Immature natural killer cell (primary cell): ENCODE measurements at places on chromosomes 5 and 9. TPM values are rescaled to one million over a fixed set of nuclear protein-coding genes. Genes with fewer than 3 reads are reported as not detected.
A peak's percentile ranks its signal among the peaks of the same experiment; 100 is the strongest.

- DNase-seq, result no peak
These were observed 126.9 kb downstream of the DOCK2 start for GRCh38 chr5:169764018-169764378.

- DNase-seq, result no peak
These were observed 33.8 kb upstream of the SPRY4 start for GRCh38 chr5:142358648-142359047.

The ARHGAP26 gene
- 43.7 TPM for polyA plus RNA-seq

GRCh38 chr9:129071526-129072126 is 9.3 kb upstream of the DOLPP1 start:
- no peak for DNase-seq

The OCLN gene
- 0.08 TPM for polyA plus RNA-seq

The PCDHAC1 gene
- polyA plus RNA-seq, result not detected

- no peak for DNase-seq
These were observed 134.3 kb downstream of the PPP2R2B start for GRCh38 chr5:146744068-146744745.

- DNase-seq, result no peak
These were observed 1.3 kb downstream of the TENT2 start for GRCh38 chr5:79613549-79613948.

DNA sequence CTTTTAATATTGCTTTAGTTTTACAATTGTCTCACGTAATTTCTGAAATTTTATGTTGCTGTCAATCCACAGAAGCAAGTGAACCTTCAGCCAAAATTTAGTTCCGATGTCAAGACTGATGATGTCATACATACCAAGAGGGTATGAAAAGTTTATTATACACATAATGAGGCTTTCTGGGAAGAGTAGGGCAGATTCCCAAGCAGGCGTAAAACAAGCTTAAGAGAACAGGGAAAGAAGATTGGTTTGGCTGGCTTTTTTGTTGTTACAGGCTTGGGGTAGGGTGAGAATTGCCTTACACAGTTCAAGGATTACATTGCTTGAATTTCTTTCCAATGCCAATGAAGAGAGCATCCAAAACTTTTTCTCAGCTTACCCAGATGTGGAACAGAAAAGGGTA is 1962.9 kb upstream of the CDH6 start:
- DNase-seq, result no peak

The MYOT gene
- polyA plus RNA-seq, result not detected

GRCh38 chr5:134539732-134540131 is 14.3 kb downstream of the JADE2 start:
- DNase-seq, result no peak

DNA sequence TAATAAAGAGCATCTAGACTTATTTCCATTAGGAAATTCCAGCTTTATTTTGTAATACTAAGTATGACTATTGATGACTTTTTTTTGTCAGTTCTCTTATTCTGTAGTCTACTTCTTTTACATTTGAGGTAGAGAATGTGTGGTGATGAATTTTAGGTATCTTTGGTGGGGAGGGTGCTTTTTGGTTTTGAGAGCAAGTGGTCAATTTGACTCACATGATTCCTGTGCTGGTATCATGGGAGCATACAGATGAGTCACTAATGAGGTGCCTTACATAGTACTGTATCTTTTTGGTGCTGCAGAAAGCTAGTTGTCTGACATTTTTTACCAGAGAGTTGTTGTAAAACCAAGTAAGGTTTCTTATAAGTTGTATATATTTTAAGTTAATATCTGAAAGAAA is 35.3 kb downstream of the ERBIN start:
- DNase-seq, result no peak

GRCh38 chr9:92663951-92664350 is 6.0 kb downstream of the IPPK start:
- DNase-seq, result no peak

GRCh38 chr9:68719847-68720246 is 14.8 kb downstream of the PIP5K1B start:
- no peak for DNase-seq

- peak; percentile 36 for DNase-seq
These were observed 3.9 kb downstream of the LCN8 start for GRCh38 chr9:136754059-136754572.

DNA sequence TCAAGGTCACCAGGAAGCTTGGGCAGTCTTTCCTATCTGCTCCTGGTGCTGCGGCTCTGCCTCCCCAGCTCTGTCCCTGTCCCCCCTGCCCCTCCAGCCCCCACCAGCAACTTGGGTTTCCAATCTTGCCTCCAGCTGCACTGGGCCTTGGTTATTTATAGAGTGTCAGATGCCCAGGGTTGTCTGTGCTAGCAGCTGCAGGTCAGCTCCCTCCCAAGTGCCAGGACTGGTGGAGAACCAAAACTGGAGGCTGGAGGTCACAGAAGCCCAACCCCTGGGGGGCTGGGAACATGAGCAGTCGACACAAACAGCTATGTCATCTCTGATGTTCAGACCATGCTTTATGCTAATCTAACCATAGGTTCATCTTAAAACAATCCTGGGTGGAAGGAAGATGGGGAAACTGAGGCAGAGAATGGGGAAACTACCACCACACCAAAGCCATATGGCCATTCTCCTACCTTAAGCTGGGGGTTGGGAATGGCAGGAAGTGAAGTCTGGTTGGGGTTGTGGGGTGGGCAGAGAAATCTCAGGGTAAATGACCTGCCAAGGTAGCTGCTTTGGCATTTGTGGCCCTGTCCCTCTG is 1.7 kb downstream of the TPM2 start:
- DNase-seq, result no peak

GRCh38 chr9:14155237-14155636 is 158.7 kb downstream of the NFIB start:
- DNase-seq, result no peak

GRCh38 chr9:90449213-90449925 is 193.3 kb downstream of the DIRAS2 start:
- DNase-seq, result no peak

The PTPDC1 gene
- 0.99 TPM for polyA plus RNA-seq

The CARTPT gene
- not detected for polyA plus RNA-seq

GRCh38 chr9:36974731-36975130 is 59.3 kb downstream of the PAX5 start:
- no peak for DNase-seq

- no peak for DNase-seq
These were observed 212.4 kb downstream of the GNA14 start for GRCh38 chr9:77435688-77436087.

DNA sequence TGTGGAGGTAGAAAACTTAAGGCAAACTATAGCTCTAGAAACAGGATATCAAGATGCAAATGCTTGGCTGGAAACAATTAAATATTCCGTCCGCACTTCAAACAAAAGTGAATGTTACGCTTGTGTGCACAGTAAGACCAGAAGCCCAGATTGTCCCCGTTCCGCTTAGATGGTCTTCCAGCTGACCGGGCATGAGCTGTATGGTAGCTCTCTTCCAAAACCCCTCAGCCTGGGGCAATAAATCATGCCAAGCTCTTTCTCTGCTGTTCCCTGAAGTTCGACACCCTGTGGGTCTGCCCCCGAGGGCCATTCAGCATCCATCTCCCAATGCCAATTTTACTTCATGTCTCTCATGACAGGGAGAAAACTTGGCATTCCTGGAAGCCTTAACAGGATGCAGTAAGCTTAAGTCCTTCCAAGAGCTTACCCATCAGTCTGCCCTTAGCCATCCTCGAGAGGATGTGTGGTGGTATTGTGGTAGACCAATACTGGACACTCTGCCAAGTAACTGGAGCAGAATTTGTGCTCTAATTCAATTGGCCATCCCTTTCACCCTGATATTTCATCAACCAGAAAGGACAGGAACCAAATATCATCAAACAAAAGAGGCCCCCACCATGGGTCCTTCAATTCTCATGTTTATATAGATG is 70.7 kb upstream of the RANBP6 start:
- no peak for DNase-seq

The PPP3R2 gene
- polyA plus RNA-seq, result not detected

- DNase-seq, result no peak
These were observed 99.2 kb upstream of the TRIM32 start for GRCh38 chr9:116587919-116588318.

DNA sequence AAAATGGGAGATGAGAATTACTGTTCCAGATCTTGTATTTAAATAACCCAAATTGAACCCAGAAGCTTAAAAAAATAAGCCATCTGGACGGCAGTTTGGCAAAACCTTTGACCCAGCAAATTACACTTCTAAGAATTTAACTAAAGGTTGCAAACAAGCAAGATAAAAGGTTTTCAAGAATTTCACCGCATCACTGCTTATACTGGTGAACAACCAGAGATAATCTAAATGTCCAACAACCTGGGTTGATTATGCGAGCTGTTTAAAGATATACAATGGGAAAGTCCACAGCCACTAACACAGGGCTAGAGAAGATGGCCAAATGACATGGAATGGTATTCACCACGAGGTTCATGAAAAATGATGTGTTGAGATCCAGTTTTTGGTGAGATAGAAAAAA is 149.3 kb downstream of the GNAQ start:
- DNase-seq, result no peak

GRCh38 chr9:13555516-13555915 is 276.0 kb upstream of the MPDZ start:
- no peak for DNase-seq

- DNase-seq, result no peak
These were observed 277.8 kb upstream of the TYRP1 start for GRCh38 chr9:12415361-12415760.

The PGGT1B gene
- polyA plus RNA-seq, result 16.6 TPM

The PCDHA7 gene
- polyA plus RNA-seq, result not detected

GRCh38 chr9:8685825-8686224 is 886.2 kb upstream of the DMAC1 start:
- no peak for DNase-seq

The PCDHB15 gene
- polyA plus RNA-seq, result 0.16 TPM

The TTC23L gene
- not detected for polyA plus RNA-seq

- no peak for DNase-seq
These were observed 3.6 kb upstream of the CTXN3 start for GRCh38 chr5:127645300-127645726.

- no peak for DNase-seq
These were observed 18.1 kb upstream of the MACROH2A1 start for GRCh38 chr5:135417083-135417482.

- no peak for DNase-seq
These were observed 4.6 kb downstream of the SEMA6A start for GRCh38 chr5:116569999-116570398.

DNA sequence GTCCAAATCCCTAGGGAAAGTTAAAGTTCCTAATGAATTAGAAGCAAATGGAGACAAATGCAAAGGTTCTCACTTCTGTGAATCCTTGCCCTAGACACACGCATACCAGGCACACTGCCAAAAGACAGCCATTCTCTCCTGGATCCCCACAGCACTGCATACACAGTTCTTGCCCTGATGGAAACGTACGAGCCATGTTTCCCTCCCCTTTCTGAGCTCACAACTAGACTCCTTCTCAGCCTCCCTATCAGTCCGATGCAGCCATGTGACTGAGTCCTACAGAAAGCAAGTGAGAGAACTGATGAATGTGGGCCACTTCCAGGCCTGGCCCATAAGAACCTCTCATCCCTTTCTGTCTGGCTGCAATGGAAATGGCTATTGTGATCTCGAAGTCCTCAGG is 92.0 kb downstream of the ZNF608 start:
- no peak for DNase-seq

DNA sequence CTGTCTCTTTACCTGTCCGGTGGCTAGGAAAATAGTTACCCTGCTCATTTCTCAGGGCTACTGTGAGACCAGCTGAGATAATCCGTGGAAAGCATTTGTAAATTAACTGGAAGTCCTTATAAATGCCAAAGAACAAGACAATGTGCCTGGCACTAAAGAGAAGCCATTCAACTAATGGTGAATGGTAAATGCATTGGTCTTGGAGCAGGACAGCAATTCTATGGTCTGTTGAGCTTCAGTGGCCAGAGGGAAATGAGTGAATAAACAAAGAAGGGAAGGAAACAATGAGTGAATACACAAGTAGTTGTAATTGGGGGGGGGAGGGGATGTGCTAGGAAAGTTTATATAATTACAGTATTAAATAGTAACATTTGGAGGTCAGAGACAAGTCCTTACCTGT is 353.6 kb downstream of the SEMA5A start:
- DNase-seq, result no peak

- DNase-seq, result no peak
These were observed 26.0 kb downstream of the SLC31A2 start for GRCh38 chr9:113176803-113177202.

The LHX3 gene
- polyA plus RNA-seq, result not detected

The MARCOL gene
- polyA plus RNA-seq, result not detected

GRCh38 chr5:68424799-68425537 is 209.4 kb downstream of the PIK3R1 start:
- peak; percentile 35 for DNase-seq

DNA sequence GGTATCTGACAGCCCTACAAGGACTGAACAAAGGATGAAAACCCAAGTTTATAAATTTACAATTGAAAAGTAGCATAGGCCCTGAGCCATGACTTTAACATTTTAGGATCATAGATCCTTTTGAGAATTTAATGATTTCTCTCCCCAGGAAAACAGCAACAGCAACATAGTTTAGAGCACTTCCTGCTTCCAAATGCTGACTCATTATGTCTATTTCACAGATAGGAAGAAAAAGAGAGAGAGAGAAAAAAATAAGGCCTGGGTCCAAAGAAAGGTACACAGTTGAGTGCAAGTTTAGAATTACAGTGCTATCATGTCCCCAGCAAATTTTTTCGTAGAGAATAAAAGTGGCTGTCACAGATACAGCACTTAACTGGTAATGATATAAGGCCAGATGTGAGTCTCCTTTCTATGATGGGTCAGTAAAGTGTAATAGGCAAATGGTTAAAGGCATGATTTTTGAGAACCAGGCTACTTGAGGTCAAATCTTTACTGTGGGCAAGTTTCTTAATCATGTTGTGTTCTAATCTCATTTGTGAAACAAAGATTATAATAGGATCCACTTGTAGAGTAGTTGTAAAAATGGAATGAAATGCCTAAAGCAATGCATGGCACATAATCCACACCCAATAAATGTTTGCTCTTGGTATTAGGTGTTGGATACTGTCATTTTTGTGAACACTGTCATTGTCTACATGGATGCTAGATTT is 12.3 kb upstream of the PPP2R2B start:
- DNase-seq, result no peak

The CWC27 gene
- polyA plus RNA-seq, result 19.2 TPM

- DNase-seq, result no peak
These were observed 18.8 kb upstream of the SLC6A3 start for GRCh38 chr5:1464096-1464446.

DNA sequence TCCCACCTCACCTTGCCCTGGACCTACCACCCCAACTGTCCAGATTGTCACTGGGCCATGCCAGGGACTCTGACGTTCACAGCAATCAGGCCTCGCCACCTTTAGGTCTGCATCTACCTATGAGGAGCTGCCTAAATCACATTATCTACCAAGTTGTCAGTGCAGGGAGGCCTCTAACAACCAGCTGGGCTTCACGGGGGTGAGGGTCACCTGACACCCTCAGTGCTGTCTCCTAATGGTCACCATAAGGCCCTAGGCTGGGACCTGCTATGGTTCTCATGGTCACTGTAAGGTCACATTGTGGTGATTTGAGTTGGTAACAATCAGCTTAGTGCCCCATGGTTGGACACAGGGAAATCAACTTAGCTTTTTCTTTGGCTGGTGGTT is 119.2 kb upstream of the CXCL14 start:
- no peak for DNase-seq

The GABRP gene
- polyA plus RNA-seq, result not detected

The RGS7BP gene
- not detected for polyA plus RNA-seq
